ENCODE measurements at places on chromosomes 11 and 22.

GRCh38 chr22:33083212-33083611 lies 25.0 kb upstream of the SYN3 start:
- DNase-seq = no peak

DNA sequence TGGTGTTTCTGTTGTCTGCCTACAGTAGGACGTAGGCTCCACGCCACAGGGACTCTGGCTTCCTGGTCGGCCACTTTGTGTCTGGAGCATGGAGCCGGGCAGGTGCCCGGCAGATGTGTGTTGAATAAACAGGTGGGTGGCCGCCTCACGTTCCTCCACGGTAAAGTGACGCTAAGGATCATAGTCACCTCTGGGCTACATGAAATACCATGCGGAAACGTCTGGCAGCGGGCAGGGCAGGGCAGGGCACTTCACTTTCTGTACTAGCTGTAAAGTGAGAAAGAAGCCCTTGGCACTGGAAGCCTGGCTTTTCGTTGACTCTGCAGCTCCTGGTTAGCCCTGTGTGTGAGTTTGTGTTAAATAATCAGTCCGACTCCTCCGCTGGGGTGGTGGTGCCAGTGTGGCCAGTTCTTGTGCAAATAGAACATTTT lies 52.4 kb downstream of the MCM5 start:
- no peak for DNase-seq

- DNase-seq = no peak
Measured at GRCh38 chr11:70477609-70478008, 79.3 kb downstream of the CTTN start.

- DNase-seq = no peak
Measured at GRCh38 chr11:16844268-16844771, 105.9 kb downstream of the C11orf58 start.

- no peak for DNase-seq
Measured at GRCh38 chr11:120817158-120817557, 206.7 kb upstream of the TBCEL start.

DNA sequence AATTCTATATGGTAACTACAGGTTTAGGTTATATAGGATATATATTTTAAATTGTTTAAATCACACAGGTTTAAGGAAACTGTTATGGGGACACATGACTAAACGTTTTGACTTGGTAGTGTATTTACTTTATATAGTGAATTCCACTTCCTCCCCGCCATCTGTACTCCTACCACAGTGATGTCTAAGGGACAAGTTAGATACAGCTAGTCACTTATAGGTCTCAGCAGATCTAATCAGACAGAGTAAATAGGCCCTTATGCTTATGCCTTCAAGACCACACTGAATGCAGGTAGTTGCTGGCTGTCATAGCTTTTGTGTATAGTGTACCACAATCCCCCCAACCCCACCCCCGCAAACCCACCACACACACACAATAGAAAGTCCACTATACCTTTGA lies 8.2 kb downstream of the SESN3 start:
- DNase-seq = no peak

DNA sequence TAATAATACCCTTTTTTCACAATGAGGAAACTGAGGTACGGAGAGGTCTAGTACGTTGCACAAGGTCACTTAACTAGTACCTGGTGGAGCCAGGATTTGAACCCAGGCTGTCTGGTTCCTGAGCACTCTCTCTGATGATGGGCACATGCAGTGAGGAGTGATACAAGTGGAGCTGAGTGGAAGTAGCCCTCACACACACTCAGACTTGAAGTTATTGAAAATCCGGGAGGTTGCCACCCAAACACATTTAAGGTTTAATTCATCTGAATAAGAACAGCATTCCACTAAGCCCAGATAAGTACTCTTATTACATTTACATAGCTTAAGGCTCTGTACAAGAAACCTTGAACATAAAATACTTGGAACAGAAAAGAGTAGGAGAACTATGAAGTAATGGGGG lies 4.8 kb downstream of the GRAP2 start:
- no peak for DNase-seq

DNA sequence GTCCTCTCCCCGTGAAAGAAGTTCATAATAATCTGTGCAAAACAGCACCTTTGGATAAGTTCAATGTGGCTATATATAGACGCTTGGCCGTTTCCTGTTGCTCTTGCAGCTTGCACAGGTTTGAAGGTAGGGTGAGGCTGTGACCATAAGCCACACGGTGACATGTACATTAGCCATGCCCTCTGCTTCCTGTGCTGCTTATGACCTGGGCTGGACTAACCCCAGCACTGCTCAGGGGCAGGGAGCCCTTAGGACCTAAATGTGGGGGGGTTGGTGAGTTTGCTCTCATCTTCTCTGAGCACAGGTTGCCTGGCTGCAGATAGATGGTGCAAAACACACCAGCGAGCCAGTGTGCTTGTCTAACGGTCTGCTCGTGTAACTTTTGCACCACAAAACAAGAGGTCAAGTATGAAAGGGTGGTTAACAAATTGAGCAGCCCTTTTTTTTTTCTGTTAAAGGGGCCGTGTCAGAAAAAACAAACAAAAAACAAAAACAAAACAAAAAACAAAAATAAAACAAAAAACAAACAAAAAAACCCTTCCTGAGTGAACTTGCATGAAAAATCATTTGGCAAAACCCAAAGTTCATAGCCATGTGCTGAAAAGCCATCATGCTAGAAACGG lies 37.3 kb downstream of the FLI1 start:
- DNase-seq = no peak

DNA sequence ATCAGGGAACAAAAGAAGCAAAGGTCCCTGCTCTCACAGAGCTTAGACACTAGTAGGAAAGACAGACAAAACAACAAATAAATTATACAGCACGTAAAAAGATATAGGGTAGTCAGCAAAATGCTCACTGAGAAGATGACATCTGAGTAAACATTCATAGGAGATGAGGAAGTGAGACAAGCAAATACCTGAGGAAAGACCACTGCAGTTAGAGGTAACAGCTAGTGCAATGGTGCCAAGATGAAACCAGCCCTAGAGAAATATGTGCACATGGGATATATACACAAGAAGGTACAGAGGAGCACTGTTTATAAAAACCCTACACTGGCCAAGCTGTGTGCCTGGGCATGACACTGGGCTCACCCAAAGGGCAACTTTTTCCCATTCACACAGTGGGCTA lies 9.8 kb downstream of the CYP2R1 start:
- DNase-seq = no peak

- no peak for DNase-seq
Measured at GRCh38 chr11:100910808-100911207, 218.8 kb downstream of the PGR start.

DNA sequence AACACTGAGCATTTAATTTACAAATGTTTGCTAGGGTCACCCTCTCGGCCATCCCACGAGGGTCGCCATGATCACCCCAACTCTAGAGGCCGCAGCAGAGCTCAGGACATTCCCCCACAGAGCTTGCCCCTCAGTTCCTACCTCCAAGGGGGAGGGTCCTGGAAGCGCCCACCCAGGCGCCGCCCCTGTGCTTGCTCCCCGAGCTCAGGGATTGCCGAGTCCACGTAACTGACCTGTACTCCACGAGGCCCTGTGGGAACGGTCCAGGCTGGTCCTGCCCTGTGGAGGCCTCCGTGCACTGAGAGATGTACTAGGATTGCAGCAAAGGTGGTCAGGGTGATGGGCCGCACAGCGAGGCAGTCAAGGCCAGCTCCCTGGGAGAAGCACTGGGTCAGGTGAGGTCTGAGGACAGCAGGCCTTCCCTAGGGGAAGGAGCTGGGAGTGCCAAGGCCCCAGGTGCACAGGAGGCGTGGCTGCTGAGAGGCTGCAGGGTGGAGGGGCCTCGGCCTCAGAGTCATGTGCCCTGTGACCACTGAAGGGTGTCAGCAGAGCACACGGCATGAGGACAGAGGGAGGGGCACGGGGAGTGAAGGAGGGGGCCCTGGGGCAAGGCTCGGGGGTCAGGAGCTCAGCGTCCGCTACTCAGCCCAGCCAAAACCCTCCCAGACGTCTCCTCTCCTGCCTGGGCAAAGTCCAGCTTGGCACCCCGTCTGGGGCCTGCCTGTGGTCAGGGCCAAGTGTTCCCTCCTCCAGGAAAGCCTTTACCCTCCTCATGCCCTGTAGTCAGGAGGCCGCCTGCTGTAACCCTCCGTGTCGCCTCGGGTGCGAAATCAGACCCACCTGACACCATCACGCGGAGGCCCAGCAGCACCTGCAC lies 2.4 kb upstream of the MIOX start:
- DNase-seq = no peak

GRCh38 chr11:65611758-65612603 lies 2.0 kb downstream of the MAP3K11 start:
- DNase-seq = no peak

DNA sequence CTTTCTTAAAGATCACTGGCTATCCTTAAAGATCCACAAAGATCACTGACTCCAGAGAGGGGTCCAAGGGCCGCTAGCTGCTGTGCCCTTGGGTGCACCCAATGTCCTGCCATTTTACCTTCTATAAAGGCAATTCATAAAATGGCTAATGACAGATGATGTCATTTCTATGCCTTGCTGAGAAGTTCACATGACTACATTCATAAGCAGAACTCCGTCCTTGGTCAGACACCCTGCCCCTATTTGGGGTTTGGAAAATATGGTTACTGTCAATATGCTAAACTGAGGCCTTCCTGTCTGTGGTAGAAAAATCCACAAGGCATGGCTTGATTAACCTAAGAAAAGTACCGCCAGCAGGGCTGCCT lies 60.9 kb upstream of the BMAL1 start:
- no peak for DNase-seq

DNA sequence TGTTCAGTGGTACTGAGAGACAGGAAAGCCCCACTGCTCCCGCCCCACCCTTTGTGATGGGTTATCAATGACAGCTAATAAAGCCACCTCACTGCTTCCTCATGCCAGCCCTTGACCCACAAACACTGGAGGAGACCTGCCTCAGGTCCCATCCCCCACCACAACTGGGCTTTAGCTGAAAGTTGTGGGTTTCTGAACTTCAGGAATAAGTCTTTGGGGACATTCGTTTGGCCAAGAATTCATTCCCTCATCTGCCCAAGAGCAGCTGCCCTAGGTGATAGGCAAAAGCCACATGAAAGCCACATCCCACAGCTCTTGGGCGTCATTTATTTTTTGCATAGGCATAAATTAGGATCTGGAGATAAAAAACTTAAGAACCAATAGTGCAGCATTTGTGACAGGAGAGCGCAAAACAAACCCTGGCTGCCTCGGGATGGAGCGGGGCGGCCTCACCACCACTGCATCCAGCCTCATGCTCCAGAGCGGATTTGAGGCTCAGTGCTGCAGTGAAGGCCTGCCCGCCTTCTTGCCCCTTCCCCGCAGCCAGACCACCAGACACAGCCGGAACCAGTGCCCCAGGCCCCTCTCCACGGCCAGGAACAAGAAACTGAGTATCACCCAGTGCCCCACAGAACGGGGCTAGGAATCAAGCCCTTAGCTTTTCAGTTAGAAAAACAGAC lies 21.2 kb downstream of the SUN2 start:
- DNase-seq = no peak

DNA sequence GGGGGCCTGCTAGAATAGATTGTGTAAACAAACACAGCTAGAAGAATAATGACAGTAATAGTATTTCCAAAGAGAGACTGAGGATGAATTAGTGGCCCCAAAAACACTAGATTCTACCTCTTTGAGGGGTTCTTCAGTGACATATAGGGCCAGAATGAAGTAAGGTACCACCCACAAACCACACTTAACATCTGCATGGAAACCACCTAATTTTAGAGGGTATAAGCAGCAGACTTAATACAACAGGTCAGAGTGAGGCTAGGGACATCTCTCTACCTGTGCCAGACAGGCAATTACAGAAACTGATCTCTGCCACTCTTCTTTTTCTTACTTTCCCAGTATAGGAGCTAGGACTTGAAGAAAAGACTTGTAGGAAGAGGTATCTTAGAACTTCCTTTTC lies 20.1 kb downstream of the ELP4 start:
- no peak for DNase-seq

- DNase-seq = no peak
Measured at GRCh38 chr11:118633979-118634378, 26.6 kb downstream of the PHLDB1 start.

DNA sequence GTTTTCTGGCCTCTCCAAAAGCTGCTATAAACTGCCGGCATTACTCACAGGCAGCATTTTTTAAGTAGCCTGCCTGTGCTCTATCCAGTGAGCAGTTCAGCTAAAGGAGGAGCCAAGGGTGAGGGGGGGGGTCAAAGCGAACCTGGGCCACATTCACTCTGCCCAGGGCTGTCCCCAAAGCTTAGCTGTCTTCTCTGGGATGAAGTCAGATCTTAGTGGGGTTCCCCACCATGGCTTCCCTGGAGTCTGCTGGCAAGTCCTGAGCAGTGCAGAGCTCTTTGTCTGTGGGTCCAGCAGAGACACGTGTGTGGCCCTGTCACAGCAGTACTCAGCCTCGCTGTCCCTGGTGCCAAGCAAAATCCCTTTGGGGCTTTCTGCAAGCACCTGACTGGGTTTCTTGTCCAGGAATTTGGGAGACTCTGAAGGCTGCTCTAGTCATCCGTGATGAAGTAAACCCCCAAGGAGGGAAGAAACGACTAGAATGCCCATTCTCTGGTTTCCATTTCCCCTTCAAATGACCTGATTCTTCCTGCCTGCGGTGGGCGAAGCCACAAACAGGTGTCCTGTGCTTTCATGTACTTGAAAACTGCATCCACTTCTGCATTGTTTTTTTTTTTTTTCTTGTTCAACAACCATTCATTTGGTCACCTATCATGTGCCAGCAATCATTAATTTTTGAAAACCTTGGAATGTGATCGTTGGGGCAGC lies 2.6 kb downstream of the KCNJ5 start:
- DNase-seq = no peak

DNA sequence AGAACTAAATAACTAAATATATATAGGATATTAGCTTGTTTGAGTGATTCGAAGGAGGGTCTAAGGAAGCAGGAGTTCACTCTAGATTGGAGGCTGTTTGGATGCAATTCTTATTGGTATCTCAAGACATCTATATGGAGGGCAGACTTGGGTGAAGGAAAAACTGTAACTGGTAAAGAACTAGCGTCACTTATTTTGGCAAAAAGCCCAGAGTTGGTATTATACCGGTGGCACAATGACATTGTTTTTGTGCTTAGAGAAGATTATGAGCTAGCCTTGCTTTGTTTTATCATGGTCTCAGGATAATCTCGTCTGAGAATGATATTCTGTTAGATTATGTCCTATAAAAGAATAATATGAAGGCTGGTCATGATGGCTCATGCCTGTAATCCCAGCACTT lies 6.0 kb upstream of the SLC35F2 start:
- DNase-seq = no peak

DNA sequence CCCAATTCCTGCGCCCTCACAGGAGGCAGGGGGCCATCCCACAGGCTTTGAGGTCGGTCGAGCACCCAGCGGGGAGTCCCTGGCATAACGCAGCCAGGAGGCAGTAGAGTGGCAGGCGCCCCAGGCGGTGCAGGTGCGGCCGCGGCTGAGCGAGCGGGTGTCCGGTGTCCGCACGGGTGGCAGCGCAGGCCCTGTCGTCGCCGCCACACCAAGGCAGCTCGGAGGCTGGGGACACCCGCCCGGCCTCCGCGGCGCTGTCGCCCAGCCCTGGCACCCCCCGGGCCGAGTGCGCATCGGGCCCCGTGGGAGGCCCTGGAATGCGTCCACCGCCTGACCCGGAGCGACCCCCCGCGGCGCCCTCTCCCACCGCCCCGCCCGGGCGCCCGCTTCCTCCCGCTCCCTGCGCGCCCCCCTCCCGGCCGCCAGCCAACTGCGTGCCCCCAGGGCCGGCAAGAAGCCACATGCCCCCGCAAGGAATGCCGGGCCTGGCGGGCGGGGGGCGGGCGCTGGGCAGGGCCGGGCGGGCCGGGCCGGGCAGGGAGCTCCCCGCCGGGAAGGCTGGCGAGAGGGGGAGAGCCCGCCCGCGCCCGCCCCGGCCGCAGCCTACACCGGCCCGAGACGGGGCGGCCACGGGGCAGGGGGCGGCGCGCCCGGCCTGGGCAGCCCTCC lies 33.9 kb downstream of the PRDM11 start:
- DNase-seq = no peak

- no peak for DNase-seq
Measured at GRCh38 chr22:17105143-17106129, 15.7 kb downstream of the TMEM121B start.
